ENCODE measurements at places on chromosomes 13 and 19. TPM values are rescaled to one million over a fixed set of nuclear protein-coding genes. Genes with fewer than 3 reads are reported as not detected.

Gene TUBA3C
- total RNA-seq: not detected

Gene PSG3
- total RNA-seq: not detected

Gene NACC1
- 27.6 TPM for total RNA-seq

Gene KIR3DL2
- not detected for total RNA-seq

Gene PRR19
- total RNA-seq: 0.32 TPM

Gene C5AR2
- total RNA-seq: 2.5 TPM

Gene GNA15
- total RNA-seq: 2.4 TPM

Gene C19orf67
- not detected for total RNA-seq

Gene LGALS13
- total RNA-seq: not detected

Gene RYR1
- total RNA-seq: 0.80 TPM

Gene LILRB4
- total RNA-seq: 3.0 TPM

- no peak for DNase-seq
Observed at GRCh38 chr13:61247149-61247936, 168.3 kb downstream of the PCDH20 start.

DNA sequence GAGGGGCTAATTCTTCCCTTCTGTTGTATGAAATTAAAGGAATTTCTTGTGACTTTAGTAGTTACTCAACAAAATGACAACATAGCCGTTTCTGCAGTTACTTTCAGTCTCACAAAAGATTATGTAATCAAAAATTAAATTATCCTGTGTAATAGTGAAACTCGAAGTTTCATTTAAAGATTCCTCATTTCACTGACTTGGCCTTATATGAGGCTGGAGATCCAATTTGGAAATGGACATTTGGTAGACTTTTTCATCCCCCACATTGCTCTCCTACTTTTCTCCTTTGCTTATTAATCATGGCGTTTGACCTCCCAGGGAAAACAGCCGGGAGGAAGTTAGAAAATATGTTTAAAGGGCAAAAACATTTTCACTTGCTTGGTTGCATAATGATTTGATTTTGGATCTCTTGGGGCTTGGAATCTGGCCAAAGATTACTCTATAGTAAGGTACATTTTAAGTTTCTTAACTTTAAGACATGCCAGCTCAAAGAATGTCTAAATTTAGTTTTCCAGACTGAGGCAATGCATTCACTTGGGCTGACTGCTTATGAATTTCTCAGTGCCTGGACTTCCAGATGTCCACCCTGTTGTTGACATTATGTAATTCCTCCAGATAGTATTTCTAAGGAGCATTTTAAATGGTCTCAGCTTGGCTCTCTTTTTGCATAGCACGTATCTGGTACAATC is 1364.9 kb upstream of the MIR17HG start:
- DNase-seq: no peak

DNA sequence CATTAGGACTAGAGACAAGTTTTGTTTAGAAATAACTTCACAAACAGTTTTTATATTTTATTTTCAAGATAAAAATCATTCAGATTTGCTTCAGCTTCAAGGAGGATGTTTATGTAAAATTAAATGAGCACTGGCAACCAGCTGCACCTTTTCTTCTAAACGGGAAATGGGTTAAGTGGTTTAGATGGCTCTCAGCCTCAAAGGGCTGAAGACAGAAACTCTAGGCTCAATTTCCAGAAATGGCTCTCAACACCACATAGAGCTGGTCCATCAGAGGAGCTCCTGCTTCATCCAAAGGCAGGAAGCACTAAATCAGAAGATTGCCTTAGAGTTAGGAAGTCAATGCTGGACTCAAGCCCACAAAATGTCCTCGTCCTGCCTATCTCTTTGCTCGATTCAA is 74.7 kb downstream of the ZNF429 start:
- DNase-seq: no peak

GRCh38 chr13:70457474-70457873 is 349.2 kb upstream of the KLHL1 start:
- DNase-seq: no peak

GRCh38 chr13:98069985-98070384 is 72.9 kb upstream of the FARP1 start:
- no peak for DNase-seq

DNA sequence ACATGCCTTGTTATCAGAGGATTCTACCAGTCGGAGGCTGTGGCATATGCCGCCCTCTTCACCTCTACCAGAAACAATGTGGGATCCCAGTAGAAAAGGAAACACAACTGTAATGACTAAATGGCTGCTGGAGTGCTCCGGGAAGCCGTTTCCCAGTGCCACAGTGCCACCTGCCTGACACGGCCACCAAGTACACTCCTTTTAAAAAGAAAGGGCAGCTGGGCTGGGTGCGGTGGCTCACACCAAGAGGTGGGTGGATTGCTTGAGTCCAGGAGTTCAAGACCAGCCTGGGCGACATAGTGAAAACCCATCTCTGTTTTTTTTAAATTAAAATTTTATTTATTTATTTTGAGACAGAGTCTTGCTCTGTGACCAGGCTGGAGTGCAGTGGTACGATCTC is 67.3 kb downstream of the TRPM4 start:
- DNase-seq: no peak

GRCh38 chr19:17618281-17618903 is 62.9 kb downstream of the COLGALT1 start:
- DNase-seq: no peak

- DNase-seq: no peak
Observed at GRCh38 chr13:103255587-103256301, 189.5 kb upstream of the SLC10A2 start.

DNA sequence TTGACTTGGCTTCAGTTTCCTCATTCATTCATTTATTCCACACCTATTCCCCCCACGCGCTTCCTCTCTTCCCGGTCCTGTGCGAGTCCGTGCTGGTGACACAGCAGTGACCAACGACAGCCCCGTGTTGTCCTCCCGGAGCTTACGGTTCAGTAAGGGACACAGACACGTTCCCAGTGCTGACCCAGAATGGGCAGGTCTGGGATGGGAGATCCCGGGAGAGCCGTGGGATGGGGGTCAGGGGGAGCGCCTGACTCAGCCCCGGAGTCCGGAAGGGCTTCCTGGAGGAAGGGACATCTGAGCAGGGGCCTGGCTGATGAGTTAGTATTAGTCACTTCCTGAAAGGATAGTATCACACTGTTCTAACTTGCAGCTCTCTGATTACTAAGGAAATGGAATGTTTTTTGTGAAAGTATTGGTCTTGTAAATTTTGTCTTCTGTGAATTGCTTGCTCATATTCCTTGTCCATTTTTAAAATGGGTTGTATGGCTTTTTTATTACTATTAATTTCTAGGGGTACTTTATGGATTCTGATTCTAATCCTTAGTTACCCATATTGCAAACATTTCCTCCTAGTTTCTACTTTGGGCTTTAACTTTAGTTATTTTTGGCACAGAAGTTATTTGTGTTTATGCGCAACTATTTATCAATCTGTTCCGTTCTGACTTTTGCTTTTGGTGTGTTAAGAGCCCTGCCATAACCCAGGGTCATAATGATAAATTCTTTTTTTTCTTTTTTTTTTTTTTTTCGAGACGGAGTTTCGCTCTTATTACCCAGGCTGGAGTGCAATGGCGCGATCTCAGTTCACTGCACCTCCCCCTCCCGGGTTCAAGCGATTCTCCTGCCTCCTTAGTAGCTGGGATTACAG is 708 bp upstream of the ERCC1 start:
- peak; percentile 87 for DNase-seq

GRCh38 chr13:114124921-114125320 is 7.5 kb downstream of the RASA3 start:
- DNase-seq: no peak

GRCh38 chr13:33799950-33800592 is 17.9 kb upstream of the RFC3 start:
- DNase-seq: no peak

- DNase-seq: peak; percentile 83
Observed at GRCh38 chr19:2624537-2625091, 77.9 kb downstream of the GNG7 start.

DNA sequence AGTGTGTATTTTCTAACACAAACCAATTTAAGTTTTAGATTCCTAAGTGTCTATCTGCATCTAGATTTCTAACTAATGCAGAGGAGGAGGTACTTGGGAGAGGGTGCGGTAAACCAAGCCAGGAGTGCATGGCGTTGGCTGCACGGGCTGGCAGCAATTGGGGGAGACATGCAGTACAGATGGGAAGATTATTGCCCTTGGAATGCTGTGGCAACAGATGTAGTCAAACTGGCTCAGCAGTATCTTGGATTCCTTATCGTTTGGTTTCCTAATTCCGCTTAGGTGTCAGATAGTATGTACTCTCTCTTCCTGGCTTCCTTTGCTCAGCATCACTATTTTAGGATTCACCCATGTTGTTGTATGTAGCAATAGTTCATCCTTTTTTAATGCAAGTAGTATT is 29.4 kb upstream of the STK24 start:
- peak; percentile 31 for DNase-seq

GRCh38 chr13:43992211-43992610 is 112.5 kb downstream of the LACC1 start:
- no peak for DNase-seq

DNA sequence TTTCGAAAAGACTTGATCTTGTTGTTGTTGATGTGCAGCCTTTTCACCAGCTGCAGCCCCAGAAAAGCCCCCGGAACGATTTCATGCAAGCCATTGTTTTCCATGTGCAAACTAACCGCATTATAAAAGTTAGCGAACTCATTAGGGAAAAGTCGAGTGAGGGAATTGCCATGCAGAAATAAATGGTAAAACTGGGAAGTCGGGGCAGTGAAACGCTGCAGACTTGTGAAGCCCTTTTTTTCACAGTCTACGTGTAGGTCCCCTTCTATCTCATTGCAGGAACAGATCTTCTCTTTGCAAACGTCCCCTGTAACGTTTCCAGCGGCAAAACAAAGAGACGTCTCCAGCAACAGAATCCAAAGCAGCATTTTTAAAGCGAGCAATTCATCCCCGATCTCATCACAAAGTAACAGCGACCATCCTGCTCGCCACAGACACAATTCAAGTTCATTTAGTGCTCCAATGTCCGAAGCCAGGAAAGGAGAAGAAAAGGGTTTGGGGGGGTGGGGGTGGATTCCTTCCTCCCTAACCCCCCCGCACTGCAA is 1.1 kb downstream of the SLITRK1 start:
- DNase-seq: no peak

DNA sequence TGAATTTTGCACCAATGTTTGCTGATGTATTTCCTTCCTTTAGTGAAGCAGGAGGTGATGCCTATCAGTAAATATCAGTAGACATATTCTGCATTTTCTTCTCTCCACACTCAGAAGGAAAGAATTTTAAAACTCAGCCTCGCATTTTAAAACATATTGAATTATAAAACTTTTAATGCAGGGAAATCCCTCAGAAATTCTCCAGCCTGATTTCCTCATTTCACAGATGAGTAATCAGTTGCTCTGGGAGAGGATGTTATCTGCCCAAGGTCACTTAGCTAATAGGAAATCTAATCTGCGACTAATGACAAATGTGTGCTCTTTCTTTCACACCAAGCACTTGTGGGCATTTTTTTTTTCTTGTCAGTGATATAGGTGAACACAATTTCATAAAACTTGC is 320.6 kb downstream of the ITGBL1 start:
- DNase-seq: no peak

DNA sequence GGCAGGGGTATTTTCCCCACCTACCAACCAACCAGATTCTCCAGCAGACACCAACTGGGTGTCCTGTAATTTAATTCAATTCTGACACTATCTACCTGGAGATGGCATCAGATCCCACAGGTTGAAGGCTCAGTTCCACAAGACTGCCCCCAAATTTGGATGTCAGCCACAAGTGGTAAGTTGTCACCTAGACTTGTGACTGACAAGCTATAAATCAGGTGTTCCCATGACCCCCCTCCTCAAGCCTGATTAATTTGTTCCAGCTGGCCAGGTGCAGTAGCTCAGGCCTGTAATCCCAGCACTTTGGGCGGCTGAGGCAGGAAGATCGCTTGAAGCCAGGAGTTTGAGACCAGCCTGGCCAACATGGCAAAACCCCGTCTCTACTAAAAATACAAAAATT is 10.6 kb upstream of the HAUS5 start:
- no peak for DNase-seq

GRCh38 chr13:49021953-49022352 is 46.2 kb downstream of the FNDC3A start:
- no peak for DNase-seq

GRCh38 chr19:34662919-34663318 is 14.0 kb downstream of the SCGB2B2 start:
- DNase-seq: no peak

DNA sequence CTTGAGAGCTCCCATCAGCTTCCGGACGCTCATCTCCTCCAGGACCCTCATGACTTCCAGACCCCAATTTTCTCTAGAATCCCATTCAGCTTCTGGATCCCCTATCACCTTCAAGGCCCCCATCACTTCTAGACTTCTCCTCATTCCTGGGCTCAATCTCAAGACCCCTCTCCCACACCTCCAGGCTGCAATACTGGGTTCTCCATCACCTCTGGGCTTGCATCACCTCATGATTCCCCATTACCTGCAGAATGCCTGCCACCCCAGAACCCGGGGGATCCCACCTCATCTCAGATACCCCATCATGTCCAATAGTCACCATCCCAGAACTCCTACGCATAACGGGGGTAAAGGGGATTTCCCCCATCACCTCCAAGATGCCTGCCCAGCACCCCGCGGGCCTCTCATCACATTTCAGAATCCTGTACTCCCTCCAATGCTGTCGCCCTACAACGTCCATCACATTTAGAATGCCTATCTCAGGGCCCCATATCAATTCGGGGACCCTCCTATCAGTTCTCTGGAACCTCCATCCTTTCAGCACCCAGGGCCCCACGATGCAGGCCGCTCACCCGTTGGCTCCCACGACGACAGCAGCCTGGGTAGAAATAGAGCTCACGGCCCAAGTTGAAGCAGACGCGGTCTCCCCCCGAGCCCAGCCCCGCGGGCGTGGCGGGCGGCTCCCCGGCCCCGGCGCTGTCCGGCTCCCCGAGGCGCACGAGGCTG is 738 bp downstream of the DMWD start:
- no peak for DNase-seq

- DNase-seq: no peak
Observed at GRCh38 chr13:101917475-101917810, 465.0 kb downstream of the ITGBL1 start.

GRCh38 chr19:18649371-18650020 is 12.7 kb downstream of the KLHL26 start:
- DNase-seq: peak; percentile 91
